ENCODE measurements at places on chromosomes 5 and 9.
A peak's percentile ranks its signal among the peaks of the same experiment; 100 is the strongest.

- no peak for DNase-seq
- no peaks in the 10 kb centered on the region for H3K27me3 ChIP-seq
- no peaks in the 10 kb centered on the region for H3K36me3 ChIP-seq
- H3K27ac ChIP-seq: no peak overlapping the region
Measured at GRCh38 chr9:78903581-78903980, 606.7 kb downstream of the PSAT1 start.

DNA sequence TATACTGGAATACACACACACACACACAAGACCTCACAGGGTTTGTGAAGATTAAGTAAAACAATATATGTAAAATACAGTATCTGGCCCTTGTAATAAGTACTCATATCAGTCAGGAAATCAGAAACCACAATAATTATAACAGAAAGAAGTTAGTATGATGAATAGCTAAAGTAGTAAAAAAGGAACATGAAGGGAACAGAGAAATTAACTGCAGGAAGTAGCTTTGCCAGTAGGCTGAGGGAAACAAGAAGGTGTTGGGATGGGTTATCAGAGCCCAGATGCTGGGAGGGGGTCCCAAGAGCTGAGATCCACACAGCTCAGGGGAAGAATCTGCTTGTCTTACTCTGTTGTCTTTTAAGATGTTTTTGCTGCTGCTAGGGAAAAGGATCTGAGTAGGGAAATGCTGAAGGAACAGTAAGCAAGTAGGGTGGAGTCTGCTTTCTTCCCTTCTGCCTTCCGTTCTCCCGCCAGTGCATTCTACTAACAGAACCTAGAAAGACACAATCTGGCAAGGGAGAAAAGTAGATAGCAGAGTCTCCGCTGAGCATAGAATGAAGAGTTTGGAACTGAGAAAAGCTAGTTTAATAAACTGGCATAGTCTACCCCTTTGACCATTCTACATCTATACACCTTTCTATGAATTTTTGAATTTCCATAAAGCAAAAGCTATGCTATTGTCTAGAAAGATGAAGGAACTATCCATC lies 55.3 kb upstream of the ALDH1A1 start:
- peaks cover 11% of the 10 kb centered on the region for H3K4me1 ChIP-seq
- no peaks in the 10 kb centered on the region for H3K36me3 ChIP-seq
- H3K27me3 ChIP-seq: no peaks in the 10 kb centered on the region
- no peak overlapping the region for H3K27ac ChIP-seq
- H3K4me3 ChIP-seq: no peak overlapping the region
- DNase-seq: no peak

DNA sequence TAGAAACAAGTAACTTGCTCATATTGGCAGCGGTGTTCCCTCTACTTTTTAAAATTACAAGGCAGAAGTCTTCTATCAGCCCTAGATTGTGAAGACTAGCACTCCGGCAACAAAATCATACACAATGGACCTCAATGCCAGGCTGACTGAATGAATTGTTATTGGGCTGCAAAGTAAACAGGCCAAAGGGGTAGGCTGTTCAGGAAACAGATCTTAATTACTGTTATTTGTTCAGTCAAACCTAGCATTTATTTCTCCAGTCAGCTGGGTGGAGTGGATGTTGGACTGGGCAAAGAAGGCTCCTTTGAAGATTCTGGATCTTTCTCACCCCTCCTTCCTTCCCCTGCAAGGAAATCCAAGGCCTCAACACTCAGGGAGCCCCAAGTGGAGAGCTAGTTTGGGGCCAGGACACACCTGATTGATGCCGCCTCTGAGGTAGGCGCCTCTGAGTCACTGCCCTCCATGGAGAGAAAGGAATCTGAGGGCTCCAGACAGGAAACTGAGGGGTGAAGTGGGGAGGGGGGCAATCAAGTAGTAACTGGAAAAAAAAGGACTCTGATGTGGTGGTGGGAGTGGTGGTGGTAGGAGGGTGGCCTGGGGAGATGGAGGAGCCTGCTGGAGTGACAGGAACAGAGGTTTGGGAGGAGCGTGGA lies 35.5 kb downstream of the SERINC5 start:
- no peak overlapping the region for H3K27ac ChIP-seq
- no peaks in the 10 kb centered on the region for H3K27me3 ChIP-seq
- DNase-seq: no peak
- H3K4me1 ChIP-seq: no peaks in the 10 kb centered on the region
- no peak overlapping the region for H3K4me3 ChIP-seq
- H3K36me3 ChIP-seq: peaks cover 6% of the 10 kb centered on the region

DNA sequence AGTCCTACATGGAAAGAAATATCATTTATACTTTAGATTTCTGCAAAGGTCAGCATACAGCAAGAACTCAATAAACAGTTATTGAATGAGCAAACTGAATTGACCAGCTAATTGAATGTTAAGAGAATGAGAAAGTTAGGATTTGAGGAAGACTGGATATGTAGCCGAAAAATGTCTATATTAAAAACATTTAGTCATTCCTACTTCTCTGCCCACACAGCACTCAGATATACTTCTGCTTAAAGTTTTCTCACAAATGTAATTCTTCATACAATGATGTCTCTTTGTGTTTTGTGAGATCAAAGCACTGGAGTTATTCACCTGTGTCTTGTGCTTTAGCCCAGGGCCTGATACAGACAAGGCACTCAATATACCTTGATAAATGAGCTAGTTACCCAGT lies 188.6 kb downstream of the PARP8 start:
- H3K4me3 ChIP-seq: no peak overlapping the region
- H3K36me3 ChIP-seq: no peaks in the 10 kb centered on the region
- H3K27ac ChIP-seq: no peak overlapping the region
- H3K4me1 ChIP-seq: no peaks in the 10 kb centered on the region
- DNase-seq: no peak

DNA sequence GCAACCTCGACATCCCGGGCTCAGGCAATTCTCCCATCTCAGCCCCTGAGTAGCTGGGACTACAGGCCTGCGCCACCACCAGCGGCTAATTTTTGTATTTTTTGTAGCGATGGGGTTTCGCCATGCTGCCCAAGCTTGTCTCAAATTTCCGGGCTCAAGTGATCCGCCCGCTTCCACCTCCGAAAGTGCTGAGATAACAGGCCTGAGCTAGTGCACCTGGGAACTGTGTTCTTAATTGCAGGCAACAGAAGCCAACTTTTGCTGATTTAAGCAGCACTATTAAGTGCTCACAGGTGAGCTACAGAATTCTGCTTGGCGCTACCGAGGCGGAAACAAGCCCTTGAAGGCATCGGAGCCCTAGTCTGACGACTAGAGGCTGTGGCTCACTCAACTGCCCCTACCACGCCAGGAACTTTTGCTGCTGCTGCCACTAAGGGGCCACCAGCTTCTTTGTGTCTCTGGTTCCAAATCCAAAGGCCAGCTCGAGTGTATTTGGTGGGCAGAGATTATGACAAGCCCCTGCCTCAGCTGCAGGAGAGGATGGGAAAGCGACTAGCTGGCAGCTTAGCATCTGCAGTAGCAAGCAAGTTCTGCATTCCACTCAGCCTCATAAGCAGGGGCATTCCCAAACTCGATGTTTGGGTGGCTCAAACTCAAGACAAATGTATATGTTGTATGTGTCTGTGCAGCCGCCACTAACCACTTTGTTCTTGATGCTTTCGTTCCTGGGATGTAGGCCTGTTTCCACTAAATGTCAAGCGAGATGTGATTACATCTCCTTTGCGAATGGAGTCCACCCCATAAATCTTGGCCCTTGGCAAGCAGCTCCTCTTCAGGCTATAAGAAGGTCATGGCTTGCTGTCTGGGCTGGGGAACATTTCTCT lies 10.6 kb upstream of the HMCN2 start:
- peaks cover 2% of the 10 kb centered on the region for H3K27me3 ChIP-seq
- DNase-seq: peak; percentile 34
- H3K36me3 ChIP-seq: no peaks in the 10 kb centered on the region
- no peak overlapping the region for H3K4me3 ChIP-seq
- no peaks in the 10 kb centered on the region for H3K4me1 ChIP-seq

- no peaks in the 10 kb centered on the region for H3K36me3 ChIP-seq
- peak overlapping the region; percentile 5 for H3K27ac ChIP-seq
- H3K4me3 ChIP-seq: no peak overlapping the region
- no peaks in the 10 kb centered on the region for H3K27me3 ChIP-seq
- DNase-seq: no peak
Measured at GRCh38 chr5:149152317-149152746, 11.0 kb downstream of the ABLIM3 start.

DNA sequence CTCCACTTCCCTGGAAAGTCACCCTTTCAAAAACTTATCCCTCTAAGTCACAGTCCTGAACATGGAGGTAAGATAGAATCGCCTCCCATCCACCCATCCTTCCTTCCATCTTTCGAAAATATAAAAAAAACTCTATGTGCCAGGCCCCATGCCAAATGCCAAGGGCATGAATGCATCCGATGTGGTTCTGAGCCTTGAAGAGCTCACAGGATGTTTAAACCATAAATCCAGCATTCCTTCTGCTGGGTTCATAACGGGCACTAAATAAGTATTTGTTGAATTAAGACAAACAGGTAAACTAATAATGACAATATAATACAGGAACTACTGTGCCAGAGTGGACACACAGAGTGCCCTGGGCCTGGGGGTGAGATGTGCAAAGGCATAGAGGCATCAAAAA lies 147.3 kb downstream of the TTLL11 start:
- H3K4me3 ChIP-seq: no peak overlapping the region
- no peak overlapping the region for H3K27ac ChIP-seq
- peaks cover 22% of the 10 kb centered on the region for H3K4me1 ChIP-seq

- no peaks in the 10 kb centered on the region for H3K36me3 ChIP-seq
- no peak overlapping the region for H3K4me3 ChIP-seq
- no peak for DNase-seq
- H3K4me1 ChIP-seq: no peaks in the 10 kb centered on the region
- no peak overlapping the region for H3K27ac ChIP-seq
Measured at GRCh38 chr9:118281772-118282171, 577.6 kb downstream of the TLR4 start.

GRCh38 chr5:57989378-57989777 lies 470.5 kb downstream of the PLK2 start:
- DNase-seq: no peak
- no peak overlapping the region for H3K4me3 ChIP-seq
- no peaks in the 10 kb centered on the region for H3K36me3 ChIP-seq
- no peak overlapping the region for H3K27ac ChIP-seq

DNA sequence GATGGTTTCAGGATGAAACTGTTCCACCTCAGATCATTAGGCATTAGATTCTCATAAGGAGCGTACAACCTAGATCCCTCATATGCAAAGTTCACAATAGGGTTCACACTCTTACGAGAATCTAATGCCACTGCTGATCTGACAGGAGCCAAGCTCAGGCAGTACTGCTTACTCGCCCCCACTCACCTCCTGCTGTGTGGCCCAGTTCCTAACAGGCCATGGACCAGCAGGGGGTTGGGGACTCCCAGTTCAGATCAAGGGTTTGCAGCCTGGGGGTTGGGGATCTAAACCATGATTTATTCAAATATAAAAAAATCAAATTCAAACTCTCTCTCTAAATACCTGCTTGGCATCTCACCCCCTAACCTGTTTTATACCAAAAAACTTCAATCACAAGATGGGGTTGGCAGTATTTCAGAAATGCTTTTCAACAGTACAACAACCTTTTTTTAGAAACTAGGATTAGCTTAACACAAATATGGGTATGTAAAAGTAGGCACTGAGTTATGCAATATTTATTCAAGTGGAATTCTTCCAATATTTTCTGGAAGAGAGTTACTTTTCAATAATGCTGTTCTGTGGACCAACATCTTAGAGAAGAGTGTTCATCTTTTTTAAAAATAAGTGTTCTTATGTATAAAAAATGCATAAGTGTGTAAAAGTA lies 30.1 kb upstream of the SLC12A2 start:
- DNase-seq: no peak
- H3K4me3 ChIP-seq: no peak overlapping the region
- H3K27me3 ChIP-seq: no peaks in the 10 kb centered on the region
- H3K36me3 ChIP-seq: no peaks in the 10 kb centered on the region
- H3K27ac ChIP-seq: peak overlapping the region; percentile 73

GRCh38 chr5:172004824-172005237 lies 1.6 kb downstream of the FBXW11 start:
- peak overlapping the region; percentile 98 for H3K27ac ChIP-seq
- no peaks in the 10 kb centered on the region for H3K36me3 ChIP-seq
- H3K4me1 ChIP-seq: peaks cover 60% of the 10 kb centered on the region
- peak overlapping the region; percentile 92 for H3K4me3 ChIP-seq
- no peaks in the 10 kb centered on the region for H3K27me3 ChIP-seq
- no peak for DNase-seq

GRCh38 chr9:120490888-120491595 lies 88.9 kb downstream of the CDK5RAP2 start:
- H3K4me3 ChIP-seq: no peak overlapping the region
- H3K27ac ChIP-seq: no peak overlapping the region
- no peak for DNase-seq
- H3K27me3 ChIP-seq: no peaks in the 10 kb centered on the region
- no peaks in the 10 kb centered on the region for H3K4me1 ChIP-seq

GRCh38 chr5:168427224-168427623 lies 59.0 kb upstream of the RARS1 start:
- H3K4me1 ChIP-seq: no peaks in the 10 kb centered on the region
- H3K36me3 ChIP-seq: no peaks in the 10 kb centered on the region
- DNase-seq: no peak
- no peaks in the 10 kb centered on the region for H3K27me3 ChIP-seq
- no peak overlapping the region for H3K27ac ChIP-seq
- H3K4me3 ChIP-seq: no peak overlapping the region

DNA sequence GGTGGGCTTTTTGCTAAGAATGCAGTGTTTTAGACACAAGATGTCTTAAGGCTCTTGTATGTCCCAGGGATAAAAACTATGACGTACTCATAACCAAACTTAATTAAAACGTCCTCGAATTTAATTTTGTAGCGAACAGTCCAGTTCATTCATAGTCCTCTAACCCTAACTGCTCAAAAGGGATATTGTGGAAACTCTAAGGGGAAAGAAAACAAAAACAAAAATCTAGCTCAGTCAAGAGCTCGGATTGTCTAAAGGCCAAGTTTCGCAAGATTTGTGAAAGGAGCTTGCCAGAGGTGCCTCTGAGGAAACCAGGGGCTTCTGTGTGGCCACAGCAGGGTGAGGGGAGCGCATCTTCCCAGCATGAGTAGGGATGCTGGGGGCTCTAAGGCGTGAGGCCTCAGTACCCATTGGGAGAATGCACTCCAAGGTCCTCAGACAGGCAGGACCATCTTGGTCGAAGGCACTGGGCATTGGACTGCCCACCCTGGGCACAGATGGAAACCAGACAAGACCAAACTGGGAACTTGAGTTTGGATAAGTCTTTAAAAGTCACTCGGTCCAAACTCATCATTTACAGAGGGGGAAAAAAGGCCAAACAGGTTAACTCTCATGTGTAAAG lies 71.8 kb downstream of the PRRT1B start:
- peaks cover 4% of the 10 kb centered on the region for H3K4me1 ChIP-seq
- H3K36me3 ChIP-seq: peaks cover 81% of the 10 kb centered on the region
- H3K4me3 ChIP-seq: no peak overlapping the region
- H3K27me3 ChIP-seq: no peaks in the 10 kb centered on the region

- no peaks in the 10 kb centered on the region for H3K4me1 ChIP-seq
- no peak for DNase-seq
- H3K27me3 ChIP-seq: no peaks in the 10 kb centered on the region
- H3K4me3 ChIP-seq: no peak overlapping the region
- H3K27ac ChIP-seq: no peak overlapping the region
Measured at GRCh38 chr9:84971571-84971970, 302.0 kb downstream of the NTRK2 start.

GRCh38 chr9:87882627-87883026 lies at the start of gene SPATA31E1:
Gene SPATA31E1, plus strand, starts transcription at chr9:87882877. Its CDS starts 15 bp downstream, at chr9:87882892.
- no peaks in the 10 kb centered on the region for H3K4me1 ChIP-seq
- no peaks in the 10 kb centered on the region for H3K36me3 ChIP-seq
- DNase-seq: no peak
- no peaks in the 10 kb centered on the region for H3K27me3 ChIP-seq
- no peak within 1 kb of the TSS for H3K27ac ChIP-seq
